Activated naive CD4-positive, alpha-beta T cell treated with anti-CD3 and anti-CD28 coated beads, Interleukin-2, amount 10 ng/mL, durations not matched to agents 7 days and 5 days (primary cell): ENCODE measurements at places on chromosomes 4 and X.

DNA sequence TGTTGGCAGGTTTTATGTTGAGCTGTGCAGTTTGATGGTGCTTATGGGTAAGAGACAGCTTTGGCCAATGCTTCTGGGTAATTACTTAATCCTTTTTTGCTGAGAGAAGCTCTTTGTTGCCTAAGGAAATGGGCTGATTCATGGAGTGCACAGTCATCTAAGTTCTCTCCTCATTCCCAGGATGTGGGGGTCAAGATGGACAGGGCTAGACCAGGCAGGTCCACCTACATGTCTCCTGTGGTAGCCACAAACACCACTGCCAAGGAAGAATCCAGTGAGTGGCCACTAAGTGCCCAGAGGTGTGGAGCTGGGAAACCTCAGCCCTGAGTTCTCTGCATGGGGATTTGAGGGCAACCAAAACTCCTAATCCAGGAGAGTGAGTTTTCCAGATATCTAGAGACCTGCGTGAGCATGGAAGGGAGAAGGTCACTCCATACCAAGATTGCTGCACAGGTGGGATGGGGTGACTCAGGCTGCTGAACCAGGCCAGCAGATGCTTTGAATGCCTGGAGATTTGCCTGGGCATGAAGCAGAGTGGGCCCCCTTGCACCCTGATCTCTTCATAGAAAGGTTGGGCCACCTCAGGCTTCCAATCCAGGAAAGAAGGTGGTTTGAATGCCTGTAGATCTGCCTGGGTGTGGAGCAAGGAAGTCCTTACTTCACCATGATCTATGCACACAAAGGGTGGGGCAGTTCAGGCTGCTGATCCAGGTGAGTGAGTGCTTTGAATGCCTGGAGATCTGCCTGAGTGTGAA lies 234.8 kb upstream of the GNPDA2 start:
- no peak for DNase-seq

DNA sequence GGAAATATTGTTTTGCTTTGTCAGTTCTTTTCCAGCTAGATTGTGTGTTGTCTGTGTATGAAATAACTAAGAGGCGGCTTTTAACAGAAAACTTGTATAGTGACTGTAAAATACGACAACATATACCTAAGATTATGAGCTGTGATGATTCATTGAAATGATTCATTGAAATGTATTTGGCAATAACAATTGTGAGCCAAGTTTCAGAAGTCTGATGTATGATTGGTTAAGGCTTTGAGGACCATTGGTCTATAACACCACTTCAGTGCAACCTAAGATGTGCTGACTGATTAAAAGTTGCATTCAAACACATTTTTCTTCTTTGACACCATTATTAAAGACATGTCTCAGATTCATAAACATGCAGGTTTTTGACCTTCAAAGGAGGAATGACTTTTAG lies 76.6 kb downstream of the PTPN13 start:
- no peak for DNase-seq

- DNase-seq = no peak
Observed at GRCh38 chrX:68461093-68461492, 27.8 kb upstream of the OPHN1 start.

- no peak for DNase-seq
Observed at GRCh38 chrX:109733613-109734083, 591 bp upstream of the ACSL4 start.

- DNase-seq = no peak
Observed at GRCh38 chrX:110759785-110760184, 35.8 kb downstream of the CHRDL1 start.

GRCh38 chrX:115713460-115713859 lies 152.5 kb downstream of the PLS3 start:
- DNase-seq = no peak

DNA sequence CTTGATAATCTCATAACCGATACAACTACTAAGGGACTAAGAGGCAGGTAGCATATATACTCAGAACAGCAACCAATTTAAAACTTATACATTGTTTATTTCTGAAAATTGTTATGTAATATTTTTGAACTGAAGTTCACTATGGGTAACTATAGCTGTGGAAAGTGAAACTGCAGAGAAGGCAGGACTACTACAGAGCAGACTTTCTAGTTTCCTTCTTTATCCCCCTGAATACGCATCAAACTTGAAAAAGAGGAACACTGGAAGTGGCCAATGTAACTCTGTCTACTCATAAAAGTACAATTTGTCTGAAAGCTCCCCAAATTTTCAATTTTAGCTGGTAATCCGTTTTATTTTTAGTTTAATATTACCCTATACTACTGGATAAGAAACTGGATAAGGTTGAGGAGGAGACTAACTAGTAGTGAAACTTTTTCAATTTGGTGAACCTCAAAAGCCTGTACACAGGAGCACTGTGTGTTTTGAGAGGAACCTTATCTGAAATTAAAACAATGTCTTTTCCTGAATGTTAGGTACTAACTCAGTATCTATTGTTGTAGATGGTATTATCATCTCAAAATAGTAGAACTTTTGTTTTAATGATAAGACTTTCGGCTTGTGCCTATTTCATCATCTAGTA lies 225.8 kb downstream of the GABRG1 start:
- no peak for DNase-seq

GRCh38 chr4:99879458-99879857 lies 14.8 kb downstream of the LAMTOR3 start:
- no peak for DNase-seq

- peak; percentile 71 for DNase-seq
Observed at GRCh38 chr4:189792924-189793618, 147.6 kb upstream of the FRG1 start.

DNA sequence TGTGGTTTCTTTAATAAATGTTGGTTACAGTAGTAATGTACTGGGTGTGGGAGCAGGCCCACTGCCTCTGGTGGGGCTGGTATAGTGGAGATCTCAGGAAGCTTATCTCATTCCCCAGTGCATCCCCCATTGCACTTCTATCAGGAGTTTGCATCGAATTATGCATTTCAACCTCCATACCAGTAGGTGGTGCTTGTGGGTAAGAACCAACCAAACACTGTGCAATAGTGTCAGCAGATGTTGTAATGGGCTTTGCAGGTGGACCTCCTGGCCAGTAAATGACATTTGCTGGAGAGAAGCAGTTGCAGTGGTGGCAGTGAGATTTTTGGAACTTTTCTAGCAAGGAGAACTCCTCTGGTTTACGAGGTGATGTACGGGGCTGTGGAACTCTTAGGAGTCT lies 150.6 kb downstream of the POU3F4 start:
- DNase-seq = no peak

DNA sequence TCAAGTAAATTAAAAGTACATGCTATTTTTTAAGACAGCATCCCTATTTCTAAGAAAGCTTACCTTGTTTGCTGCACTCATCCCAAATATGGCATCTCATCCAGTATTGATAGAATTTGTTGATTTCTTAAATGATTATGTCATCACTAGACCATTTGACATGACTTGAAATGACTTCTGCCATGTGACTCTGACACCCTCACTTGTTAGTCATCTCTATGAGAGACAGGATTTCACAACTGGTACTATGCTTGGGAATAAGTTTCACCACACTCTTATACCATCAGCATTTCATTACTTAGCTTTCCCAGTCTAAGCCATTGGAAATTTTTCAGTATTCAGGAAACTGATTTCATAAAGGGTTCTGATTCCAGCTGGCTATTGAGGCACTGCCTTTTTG lies 55.3 kb downstream of the TMPRSS11F start:
- DNase-seq = no peak

GRCh38 chrX:66015900-66016689 lies 23.8 kb downstream of the VSIG4 start:
- no peak for DNase-seq

DNA sequence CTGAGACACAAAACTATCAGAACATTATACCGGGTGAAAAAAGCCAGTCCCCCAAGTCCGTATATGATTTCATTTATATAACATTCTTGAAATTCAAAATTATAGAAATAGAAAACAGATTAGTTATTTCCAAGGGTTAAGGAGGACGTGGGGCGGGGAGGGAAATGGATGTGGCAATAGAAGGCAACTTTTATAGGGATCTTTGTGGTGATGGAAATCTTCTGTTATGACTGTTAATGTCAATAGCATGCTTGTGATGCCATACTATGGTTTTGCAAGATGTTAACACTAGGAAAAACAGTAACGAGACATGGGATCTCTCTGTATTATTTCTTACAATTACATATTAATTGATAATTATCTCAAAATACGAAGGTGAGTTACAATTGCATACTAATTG lies 96.4 kb downstream of the LNX1 start:
- no peak for DNase-seq

- DNase-seq = no peak
Observed at GRCh38 chrX:15930585-15930984, 76.0 kb upstream of the AP1S2 start.

DNA sequence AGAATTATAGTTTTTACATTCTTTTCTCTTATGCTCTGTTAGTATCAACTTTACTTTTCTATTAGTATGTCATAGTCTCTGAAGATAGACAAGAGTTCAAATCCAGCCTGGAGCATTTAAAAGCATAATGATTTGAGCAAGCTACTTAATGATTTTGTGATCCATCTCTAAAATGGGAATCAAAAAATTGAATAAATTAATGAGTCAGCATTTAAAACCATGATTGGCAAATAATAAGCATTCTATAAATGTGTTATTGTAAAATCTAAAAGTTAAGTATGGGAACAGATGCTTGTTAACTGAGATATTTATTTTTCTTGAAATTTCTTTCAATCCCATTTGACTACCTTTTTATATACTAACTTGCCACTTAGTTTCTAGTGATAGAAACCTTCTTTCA lies 391.6 kb downstream of the PCDH7 start:
- DNase-seq = no peak
